Cortex of kidney (tissue), 1 donor: ENCODE measurements at places on chromosomes 3 and 15.

- no peak for DNase-seq
Observed at GRCh38 chr3:135558906-135559305, 406.6 kb upstream of the PPP2R3A start.

DNA sequence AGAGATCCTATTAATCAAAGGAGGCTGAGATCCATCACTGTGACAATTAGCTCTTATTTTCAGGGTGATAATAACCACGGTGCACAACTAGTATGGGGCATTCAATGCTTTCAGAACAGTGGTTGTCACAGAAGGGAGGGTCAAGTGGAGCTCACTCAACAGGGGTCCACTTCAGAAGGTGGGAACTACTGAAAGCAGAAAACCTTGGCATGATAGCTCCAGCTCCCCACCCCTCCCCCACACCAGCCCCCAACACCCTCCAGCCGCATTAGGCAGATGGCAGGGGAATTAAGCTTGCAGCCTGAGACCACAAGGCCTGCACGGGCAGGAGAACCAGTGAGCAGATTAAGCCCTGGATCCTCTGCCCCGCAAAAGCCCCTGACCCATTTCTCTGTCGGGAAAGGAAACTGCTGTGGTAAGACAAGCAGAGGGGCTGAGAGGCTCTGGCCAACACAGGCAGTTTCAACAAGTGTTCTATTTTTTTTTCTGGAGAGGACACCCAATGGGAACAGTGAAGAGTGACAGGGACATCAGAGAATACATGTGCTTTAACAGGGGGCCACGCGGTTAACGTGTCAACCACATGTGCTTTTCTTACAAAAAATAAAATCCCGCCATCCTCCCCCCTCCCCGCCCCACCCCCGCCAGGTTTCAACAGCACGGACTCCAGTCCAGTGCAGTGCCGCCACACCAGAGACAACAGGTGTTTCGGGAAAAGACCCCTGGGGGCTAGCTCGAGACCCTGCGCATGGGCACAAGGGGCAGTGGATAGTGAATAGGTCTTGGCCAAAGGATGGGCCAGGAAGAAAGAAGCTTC lies 997 bp downstream of the FYCO1 start:
- no peak for DNase-seq

DNA sequence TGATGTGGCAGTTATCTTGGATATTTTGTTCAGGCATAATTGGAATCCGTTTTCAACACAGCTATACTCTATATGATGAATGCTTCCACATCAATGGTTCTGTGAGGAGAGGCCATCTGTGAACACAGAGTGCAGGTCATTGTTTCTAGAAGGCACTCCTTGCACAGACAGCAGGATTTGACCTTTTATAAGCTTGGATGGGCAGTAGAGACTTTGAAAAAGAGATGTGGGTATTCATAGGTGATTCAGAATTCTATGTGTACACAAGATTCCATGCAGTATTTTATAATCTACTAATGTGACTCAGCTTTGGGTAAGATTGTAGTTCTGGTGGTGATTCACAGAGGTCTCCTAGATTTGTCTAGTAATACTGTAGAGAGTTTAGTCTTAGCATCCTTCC lies 12.5 kb downstream of the ARPP21 start:
- DNase-seq: no peak

DNA sequence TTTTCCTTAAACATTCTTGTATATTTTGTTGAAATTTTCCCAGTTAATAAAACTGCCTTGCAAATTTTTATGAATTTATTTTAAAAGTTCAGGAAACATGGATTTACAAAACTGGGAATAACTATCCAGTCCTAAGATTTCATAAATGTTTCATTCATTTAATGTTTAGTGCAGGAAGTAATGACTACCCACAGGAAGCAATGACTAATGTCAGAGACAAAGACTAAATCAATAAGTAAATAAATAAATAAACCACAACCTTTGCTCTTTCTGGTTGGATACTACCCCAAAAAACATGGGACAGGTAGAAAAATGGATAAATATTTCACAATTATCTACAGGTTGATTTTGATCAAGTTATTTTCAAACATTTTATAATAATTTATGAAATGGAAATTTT lies 48.8 kb upstream of the TMCO5A start:
- DNase-seq: no peak

- no peak for DNase-seq
Observed at GRCh38 chr3:168117059-168117458, 21.3 kb upstream of the GOLIM4 start.

- DNase-seq: no peak
Observed at GRCh38 chr3:192038726-192039125, 577.8 kb downstream of the PYDC2 start.

DNA sequence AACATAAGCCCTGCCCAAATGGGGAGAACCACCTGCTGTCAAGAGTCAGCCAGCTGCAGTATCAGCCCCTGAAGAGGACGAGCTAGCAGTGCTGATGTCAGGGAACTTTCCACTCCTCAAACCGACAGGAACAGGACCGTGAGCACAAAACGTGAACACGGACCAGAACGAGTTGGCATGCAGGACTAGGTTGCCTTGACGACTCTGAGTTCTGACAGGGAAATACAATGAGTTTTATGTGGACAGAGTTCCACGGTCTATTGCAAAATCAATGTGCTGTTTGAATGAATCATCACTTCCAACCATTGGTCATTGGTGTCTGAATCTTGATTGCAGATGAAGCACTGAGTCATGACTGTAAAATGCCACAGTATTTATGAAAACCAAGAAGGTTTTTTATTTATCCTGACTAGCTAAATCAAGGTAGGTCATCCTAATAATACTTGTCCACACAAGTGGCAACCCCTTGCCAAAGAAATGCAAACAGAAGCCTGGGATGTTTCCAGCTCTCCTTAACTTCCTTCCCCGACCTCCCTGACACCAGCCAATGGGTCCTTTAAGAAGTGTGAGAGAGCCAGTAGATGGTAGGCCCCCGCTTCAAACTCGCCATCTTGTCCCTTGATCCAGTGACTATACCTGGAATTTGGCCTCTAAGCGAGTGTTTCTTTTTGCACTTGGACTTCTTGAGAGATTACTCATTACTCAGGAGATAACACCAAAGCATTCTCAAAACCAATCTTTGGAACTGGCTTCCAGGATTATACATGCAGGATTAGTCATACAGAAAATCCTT lies 119.6 kb downstream of the ASB7 start:
- no peak for DNase-seq

- no peak for DNase-seq
Observed at GRCh38 chr3:88013592-88013991, 45.2 kb downstream of the CGGBP1 start.

DNA sequence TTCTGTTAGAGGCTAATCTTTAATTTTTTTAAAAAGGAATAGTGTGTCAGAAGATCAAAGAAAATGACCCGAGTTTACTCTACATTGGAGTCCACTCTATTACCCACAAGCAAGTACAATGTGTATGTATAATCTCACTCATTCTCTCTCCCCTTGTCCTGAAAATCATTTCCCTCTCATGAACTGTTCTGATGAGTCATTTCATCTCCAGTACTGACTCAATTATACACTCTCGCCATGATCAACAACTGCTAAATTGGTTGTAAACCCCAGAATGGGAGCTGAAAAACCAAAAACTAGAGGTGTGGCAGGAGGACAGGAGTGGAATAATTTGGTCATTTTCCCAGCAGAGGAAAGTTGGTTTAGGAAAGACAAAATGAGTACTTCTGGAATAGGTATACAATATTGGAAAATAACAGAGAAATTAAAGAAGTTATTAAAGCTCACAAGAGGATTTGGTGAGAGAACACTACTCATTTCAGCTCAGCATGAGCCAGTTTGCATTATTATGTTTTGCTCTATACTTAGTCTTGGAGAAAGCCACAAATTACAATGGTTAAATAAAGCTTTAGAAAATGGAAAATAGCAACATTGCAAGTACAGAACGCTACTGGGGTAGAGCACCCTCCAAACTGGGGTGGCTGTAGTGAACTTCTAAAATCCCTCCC lies 144.3 kb upstream of the PFN2 start:
- DNase-seq: no peak

GRCh38 chr3:31431321-31431720 lies 101.4 kb upstream of the STT3B start:
- DNase-seq: no peak

- no peak for DNase-seq
Observed at GRCh38 chr3:17125738-17126442, 241.1 kb downstream of the PLCL2 start.

- no peak for DNase-seq
Observed at GRCh38 chr3:8110966-8111798, 390.4 kb upstream of the LMCD1 start.

DNA sequence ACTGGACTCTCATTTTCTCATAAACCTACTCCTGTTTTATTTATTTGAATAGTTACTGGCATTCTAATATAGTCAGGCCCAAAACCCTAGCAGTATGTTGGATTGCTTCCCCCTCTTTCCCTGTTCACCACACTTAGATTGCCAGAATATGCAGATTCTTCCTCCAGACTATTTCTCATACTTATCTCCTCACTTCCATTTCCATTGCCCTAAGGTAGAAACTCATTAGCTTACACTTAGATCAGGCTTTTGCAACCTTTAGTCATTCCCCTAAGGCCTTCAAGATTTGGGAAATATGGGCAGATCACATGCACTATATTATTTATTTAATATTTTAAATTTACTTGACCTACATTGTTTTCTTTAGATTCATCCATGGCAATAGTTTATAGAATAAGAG lies 98.9 kb downstream of the MEIS2 start:
- no peak for DNase-seq

GRCh38 chr15:57146506-57147201 lies 228.2 kb downstream of the TCF12 start:
- DNase-seq: no peak

DNA sequence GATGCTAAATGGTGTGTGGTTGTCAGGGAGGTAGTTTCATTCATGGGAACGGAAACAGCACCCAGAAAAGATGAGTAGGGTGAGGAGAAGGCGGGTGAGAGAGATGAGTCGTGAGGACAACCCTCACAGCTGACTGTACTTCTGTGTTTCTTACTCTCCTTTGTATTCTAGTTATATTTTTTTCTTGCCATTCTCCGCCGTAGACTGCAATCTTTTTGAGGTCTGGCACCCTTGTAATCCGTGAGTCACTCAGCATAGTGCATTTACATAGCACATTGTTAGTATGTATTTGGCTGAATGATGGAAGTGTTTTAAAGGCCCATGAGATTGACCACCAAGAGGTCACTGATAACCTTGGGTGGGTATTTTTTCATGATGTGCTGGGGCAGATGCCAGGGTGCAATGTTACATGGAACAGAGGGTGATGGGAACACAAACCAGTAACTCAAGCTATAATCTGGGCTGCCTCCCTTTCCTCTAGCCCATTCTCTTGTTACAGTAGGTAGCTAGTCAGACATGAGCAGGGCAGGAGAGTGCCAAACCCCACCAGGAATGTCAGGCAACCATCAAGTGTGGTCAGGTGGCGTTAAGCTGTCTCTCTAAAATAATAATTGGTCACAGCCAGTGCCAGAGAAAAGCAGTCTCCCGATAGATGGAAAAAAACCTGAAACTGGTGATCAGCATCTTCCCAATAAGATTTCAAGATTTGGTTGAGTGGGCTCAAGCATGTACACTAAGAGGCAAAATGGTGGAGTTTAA lies 18.8 kb upstream of the DGKG start:
- no peak for DNase-seq

- DNase-seq: no peak
Observed at GRCh38 chr15:60414016-60414682, 16.4 kb upstream of the ANXA2 start.

GRCh38 chr3:135966271-135966961 lies 888 bp downstream of the PPP2R3A start:
- no peak for DNase-seq

DNA sequence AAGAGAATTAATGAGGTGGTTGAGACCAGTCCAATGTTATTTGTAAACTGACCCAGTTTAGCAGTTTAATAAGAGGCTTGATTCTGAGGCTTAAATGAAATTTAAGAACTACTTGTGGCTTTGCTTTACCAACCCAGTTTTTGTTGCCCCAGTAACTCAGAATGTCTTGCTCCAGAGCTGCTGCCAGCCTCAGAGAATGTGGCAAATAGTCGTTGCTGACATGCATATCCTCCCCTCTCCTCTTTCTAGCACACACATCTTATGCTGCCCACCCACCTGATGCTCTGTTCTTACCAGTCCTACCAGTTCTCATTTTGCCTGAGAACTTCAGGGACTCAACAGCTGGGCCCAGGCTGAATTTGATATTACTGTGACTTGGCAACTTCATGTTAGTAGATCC lies 92.4 kb upstream of the TSC22D2 start:
- DNase-seq: no peak

GRCh38 chr3:196625331-196625730 lies 14.2 kb upstream of the NRROS start:
- no peak for DNase-seq

DNA sequence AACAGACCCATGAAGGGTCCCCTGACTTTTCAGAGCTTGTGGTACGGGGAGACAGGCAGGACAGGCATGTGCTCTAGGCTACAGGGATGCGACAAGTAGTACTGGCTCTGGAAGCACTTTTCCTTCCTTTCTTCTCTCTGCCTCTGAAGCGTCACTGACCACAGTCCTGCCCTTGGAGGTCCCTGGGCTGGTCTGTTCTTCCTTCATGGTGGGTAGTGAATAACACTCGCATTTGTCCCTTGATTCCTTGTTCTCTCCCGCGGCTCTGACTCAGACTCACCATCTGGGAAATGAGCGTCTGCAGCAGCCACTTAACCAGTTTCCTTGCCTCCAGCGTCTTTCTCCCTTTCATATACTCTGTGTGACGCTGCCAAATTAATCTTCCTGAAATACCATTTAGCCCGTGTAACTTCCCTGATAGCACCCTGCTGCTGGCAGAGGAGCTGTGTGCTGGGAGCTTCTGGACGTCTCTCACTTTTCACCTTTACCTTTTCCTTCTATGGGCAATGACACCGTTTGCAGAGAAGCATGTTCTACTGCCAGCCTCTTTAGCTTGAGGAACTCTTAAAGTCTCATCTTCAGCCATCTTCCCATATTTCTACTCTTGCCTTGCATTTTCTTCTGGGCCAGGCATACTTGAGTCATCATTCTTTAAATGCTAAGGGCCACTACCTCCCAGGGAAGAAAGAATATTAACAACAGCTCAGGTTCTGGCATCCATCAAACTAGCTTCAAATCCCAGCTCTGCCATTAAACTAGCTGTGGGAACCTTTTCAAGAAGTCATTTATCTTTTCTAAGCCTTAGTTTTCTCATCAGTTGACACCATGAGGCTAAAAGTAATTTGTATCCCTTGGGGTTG lies 33.6 kb downstream of the TMEM45A start:
- DNase-seq: no peak

GRCh38 chr3:140052771-140053702 lies 118.1 kb downstream of the CLSTN2 start:
- DNase-seq: no peak

DNA sequence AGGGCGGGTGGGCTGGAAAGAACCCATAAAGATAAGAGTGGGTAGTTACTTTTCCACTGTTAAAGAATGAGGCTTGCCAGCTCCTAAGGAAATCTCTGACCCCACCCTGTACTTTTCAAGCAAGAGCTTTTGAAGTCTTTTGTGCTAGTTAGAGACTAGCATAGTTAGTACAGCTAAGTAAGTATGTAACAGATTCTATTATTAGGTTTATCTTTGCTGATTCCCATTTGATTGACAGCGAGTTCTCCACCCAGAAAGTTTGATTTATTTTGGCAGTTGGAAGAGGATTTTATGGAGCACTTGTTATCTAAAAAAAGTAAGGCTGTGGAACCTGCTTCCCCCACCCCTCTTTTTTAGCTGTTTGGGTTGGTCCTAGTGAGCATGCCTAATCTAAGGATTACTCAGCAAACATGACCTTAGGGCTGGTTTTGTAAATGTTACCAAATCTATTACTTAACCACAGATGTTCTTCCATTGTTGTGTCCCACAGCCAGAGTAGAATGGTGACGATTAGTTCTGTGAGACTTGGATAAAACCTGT lies 57.6 kb downstream of the FNDC3B start:
- no peak for DNase-seq
